Stimulated activated CD4-positive, alpha-beta T cell treated with anti-CD3 and anti-CD28 coated beads, Interleukin-2, amount 100 ng/mL, for 4 hours (primary cell): ENCODE measurements at places on chromosomes 5 and 9.

DNA sequence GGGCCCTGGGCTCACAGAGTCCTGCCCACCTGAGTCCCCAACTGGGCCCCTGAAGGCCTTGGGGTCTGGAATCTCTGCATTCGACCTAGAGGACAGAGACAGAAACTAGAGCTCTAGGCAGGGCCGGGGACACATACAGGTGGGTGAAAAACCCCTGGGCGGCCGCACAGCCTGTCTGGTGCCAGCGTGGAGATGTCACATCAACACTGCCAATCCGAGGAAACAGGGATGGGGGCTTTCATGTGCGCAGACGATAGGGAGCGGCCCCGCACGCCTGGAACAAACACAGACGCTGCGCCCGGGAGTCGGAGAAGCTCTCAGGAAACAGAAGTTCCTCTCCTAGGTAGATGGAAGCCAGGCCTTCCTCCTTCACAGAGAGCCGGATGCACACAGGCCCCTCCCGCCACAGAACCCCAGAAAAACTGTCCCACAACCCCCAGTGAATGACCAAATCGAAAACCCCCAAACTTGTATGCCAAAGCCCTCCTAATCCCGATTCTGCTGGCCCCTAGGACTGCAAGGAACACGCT, 1.8 kb downstream of the GRM6 start:
- DNase-seq = no peak

GRCh38 chr9:88589656-88590055, 54.7 kb downstream of the NXNL2 start:
- no peak for DNase-seq

DNA sequence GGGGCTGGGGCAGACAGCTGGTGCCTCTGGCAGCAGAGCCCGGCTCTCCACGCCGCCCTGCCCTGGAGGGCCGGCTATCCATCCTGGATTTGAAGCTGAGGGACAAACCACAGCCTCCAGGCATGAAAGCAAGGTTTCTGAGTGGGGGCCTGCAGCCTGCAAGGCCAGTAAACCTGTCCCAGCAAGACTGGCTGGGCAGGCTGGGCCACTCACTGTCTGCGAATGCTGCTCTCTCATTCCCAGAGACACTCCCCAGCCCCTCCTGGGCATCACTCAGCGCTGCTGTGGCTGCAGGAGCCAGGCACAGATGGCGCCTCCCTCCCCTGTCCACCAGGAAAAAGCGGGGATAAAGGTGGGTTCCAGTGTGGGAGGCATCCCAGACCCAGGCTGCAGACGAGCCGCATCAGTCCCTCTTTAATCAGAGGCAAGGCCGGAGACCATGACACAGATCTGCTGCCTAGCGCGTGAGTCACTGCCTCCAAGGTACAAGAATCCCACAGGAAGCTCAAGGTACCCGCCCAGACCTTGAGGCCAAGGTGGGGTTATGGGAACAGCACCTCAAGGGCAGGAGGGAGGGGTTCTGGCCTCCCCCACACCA, 118.0 kb downstream of the VAV2 start:
- no peak for DNase-seq

DNA sequence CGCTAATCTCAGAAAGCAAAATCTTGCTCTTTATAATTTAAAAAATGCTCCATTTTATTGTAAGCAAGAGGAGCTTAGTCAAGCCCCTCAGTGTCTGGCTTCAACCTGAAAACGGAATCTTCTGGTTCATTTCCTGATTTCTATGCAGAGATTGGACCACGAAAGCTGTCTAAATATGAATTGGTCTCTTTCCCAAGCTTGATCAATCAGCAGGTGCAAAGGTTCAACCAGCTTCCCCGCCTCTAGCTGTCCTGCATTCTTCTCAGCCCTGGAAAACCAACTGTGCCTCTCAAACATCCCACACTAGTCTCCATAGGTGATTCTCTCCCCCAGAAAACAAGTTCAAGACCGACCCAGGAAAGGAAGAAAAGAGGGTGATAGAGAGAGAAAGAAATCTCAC, 34.5 kb downstream of the FNBP1 start:
- DNase-seq = no peak

GRCh38 chr9:100884518-100884917, 144.0 kb upstream of the PLPPR1 start:
- DNase-seq = no peak

DNA sequence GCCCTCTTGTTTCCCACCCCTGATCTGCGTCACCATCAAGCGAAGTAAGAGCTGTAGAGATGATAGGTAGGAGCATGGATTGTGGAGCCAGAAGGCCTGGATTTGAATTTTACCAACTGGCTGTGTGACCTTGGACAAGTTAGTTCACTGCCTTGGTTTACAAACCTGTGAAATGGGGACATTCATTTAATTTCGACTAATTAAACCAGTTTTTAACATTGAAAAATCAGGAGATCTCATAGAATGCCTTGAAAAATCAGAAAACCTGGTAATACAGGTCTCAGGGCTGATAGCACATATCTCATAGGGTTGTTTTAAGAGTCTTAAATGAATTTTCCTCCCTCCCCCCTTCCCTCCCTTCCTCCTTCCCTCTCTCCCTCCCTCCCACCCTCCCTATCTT, 38.8 kb downstream of the STC2 start:
- no peak for DNase-seq

- DNase-seq = no peak
Measured at GRCh38 chr5:15300141-15300540, 199.8 kb upstream of the FBXL7 start.

GRCh38 chr9:34862043-34862442, 96.0 kb upstream of the PHF24 start:
- no peak for DNase-seq

- DNase-seq = no peak
Measured at GRCh38 chr9:34240006-34240405, 61.2 kb downstream of the UBAP1 start.

DNA sequence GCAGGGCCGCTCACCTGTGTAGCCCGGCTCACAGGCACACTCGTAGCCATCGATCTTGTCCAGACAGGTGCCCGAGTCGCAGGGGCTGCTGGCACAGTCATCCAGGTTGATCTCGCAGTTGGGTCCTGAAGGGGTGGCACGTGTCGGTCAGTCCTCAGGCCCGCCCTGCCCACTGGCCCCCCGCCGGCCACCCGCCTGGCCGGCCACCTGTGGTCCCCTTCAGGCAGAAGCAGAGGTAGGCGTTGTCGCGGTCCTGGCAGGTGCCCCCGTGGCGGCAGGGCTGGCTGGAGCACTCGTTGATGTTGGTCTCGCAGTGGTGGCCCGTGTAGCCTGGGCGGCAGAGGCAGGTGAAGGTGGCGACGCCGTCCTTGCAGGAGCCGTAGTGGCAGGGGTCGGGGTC, 30.6 kb downstream of the NOTCH1 start:
- no peak for DNase-seq

DNA sequence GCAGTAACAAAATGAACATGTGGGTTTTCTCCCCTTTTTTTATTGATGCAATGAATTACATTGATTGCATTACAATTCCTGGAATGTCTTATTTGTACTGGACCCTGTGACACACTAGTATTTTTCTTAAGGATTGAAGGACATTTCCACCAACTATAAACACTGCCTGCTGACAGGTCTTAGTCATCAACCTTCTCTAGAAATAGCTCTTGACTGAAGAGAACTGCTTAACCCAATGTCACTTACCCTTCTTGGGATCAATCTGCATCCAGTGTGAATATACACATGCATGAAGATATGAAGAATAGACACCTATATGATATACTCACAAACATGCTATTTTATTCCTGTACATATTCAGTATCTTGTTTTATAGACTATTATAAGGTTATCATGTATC, 130.6 kb downstream of the FBXO38 start:
- no peak for DNase-seq

DNA sequence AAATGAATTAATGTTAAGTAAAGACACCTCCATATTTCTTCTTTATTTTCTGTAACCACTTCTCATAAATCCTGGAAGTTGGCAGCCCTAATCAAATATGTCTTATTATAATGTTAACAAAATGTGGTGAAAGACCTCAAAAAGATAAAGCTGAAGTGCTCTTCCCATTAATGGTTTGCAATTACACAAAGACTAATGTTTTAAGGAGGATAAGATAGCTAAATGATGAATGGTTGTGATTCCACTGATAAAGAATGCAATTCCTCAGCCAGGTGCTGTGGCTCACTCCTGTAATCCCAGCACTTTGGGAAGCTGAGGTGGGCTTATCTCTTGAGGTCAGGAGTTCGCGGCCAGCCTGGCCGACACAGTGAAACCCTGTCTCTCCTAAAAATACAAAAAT, 125.8 kb upstream of the SNX2 start:
- no peak for DNase-seq

GRCh38 chr5:169875091-169875728, 105.1 kb downstream of the INSYN2B start:
- no peak for DNase-seq

GRCh38 chr5:117671551-117671950, 1096.9 kb upstream of the SEMA6A start:
- DNase-seq = no peak

GRCh38 chr9:73810585-73811215, 659.0 kb downstream of the ANXA1 start:
- no peak for DNase-seq

DNA sequence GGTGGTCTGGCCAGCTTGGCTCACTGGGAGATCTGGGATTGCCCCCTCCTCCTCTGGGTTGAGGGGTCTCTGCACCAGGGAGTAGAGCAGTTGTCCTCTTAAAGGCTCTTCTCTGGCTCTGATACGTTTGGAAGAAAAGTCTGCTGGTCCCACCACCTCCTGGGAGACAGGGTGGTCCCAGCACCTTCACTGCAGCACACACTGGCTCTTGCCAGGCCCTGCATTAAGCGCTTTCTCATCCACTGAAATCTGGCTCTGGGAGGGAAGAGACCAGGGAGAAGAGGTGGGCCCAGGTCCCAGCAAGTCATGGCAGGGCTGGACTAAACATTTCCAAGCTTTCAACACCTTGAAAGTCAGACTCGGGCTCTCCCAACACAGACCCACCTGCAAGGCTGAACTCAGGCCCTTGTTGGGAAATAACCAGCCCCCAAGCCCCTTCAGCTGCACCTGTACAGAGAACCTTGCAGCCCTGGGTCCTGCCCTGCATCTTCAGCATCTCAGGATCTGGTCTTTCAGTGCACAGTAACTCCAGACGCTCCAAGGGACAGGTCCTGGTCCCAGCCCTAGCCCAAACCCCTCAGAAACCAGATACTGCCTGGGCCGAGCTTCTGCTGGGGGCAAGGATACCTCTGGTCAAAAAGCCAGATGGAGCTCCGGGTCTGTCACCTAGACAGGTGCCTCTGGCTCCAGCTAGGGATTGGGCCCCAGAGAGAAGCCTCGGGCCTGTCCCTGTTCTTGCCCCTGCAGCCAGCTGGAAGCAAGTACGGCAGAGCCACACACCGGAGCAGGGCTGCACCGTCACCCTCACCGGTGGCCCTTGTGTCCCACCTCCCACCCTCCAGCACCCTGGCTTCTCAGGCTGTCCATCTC, 134.5 kb downstream of the DAB2IP start:
- no peak for DNase-seq

DNA sequence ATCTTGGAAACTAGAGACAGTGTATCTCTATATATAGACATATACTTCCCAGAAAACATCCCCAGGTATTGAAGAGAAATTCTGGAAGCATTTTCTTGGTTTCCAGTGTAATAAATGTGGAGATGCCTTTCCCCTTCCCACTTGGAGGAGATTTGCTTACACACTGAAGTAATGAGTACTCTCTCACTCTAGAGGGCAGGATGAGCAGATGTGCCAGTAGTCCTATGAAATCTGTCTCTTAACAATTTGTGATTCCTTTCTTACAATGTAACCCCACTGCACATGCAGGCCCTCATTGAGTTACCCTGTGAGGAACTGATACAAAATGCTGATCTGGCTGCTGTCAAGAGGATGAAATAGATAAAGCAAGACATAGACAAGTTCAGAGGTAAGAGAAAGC, 567.2 kb downstream of the SLCO4C1 start:
- DNase-seq = no peak

GRCh38 chr5:168023191-168023590, 268.3 kb upstream of the WWC1 start:
- no peak for DNase-seq

DNA sequence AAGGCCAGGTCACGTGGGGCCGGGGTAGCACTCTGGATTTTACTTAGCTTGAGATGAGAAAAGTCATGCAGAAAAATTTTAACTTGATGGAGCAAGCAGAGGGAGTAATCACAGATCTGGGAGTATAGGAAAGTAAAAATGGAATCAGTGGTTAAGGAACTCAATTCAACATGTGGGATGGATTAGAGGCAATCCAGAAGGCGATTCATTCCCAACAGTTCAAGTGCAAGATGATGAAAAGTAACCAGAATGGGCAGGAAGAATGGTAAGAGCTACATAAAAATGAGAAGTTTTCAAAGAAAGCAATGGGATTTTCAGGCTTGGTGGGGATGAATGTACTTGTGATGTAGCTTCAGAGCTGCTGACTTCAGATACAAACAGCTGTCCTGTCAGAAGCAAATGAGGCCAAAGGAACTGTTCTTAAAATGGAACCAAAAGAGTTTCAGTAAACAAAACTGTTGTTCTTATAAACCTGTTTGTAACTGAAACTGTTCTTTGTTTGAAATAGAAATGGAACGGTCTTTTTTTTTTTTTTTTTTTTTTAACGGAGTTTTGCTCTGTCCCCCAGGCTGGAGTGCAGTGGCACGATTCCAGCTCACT, 5.6 kb upstream of the SEC24A start:
- no peak for DNase-seq

DNA sequence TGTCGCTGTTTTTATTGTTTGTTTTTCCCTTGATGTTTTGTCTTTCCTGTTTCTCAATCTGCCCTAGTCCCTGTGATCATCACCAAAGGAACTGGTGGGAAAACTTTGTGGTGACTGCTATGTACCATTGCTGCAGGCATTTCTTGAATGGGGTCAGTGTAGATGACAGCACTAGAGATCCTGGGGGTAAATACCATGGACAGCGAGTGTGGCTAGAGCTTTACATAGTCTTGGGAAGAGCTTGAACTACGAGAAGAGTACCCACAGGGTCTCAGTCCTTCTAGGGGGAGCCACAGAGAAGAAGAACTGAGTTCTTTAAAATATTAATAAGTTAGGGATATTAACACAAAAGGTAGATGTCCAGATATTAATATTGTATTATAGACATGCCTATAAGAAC, 138.8 kb downstream of the PAM start:
- no peak for DNase-seq

- DNase-seq = no peak
Measured at GRCh38 chr5:103617913-103618312, 55.3 kb upstream of the NUDT12 start.
